Colonic mucosa (tissue), 4 donors: ENCODE measurements at places on chromosomes 16 and 17. TPM values are rescaled to one million over a fixed set of nuclear protein-coding genes. Genes with fewer than 3 reads are reported as not detected.

Gene CASKIN2
- 28.6 TPM for total RNA-seq

Gene GRN
- 343 TPM for total RNA-seq

Gene IL17C
- not detected for total RNA-seq

Gene HCRT
- total RNA-seq: not detected

Gene GFER
- total RNA-seq: 76.6 TPM

Gene OR3A3
- total RNA-seq: not detected

Gene TTYH2
- 0.86 TPM for total RNA-seq

Gene TBC1D3C
- total RNA-seq: not detected

Gene HSDL1
- total RNA-seq: 10.7 TPM

Gene CLEC19A
- total RNA-seq: not detected

Gene TBC1D26
- not detected for total RNA-seq

Gene UTS2R
- not detected for total RNA-seq

Gene GLP2R
- 4.8 TPM for total RNA-seq

Gene P2RX5
- 0.93 TPM for total RNA-seq

Gene ZG16
- 758 TPM for total RNA-seq

Gene BRICD5
- 7.7 TPM for total RNA-seq

Gene CXCL16
- 41.8 TPM for total RNA-seq

Gene LRRC37A2
- total RNA-seq: 7.7 TPM

Gene POLDIP2
- total RNA-seq: 132 TPM

Gene CHTF8
- total RNA-seq: 143 TPM

Gene STX1B
- 0.35 TPM for total RNA-seq

Gene HS3ST3A1
- 0.91 TPM for total RNA-seq

Gene SALL1
- total RNA-seq: 1.7 TPM

Gene TEKT5
- total RNA-seq: 0.82 TPM

Gene CRISPLD2
- 37.9 TPM for total RNA-seq

Gene ADAD2
- not detected for total RNA-seq

Gene FOXL1
- 2.5 TPM for total RNA-seq

Gene SLC9A5
- 2.1 TPM for total RNA-seq

Gene CD300LB
- total RNA-seq: 0.69 TPM

Gene MYH13
- not detected for total RNA-seq

Gene SLC35G6
- not detected for total RNA-seq

Gene TBC1D28
- not detected for total RNA-seq

Gene GAN
- 21.5 TPM for total RNA-seq

Gene PRAC1
- total RNA-seq: 328 TPM

Gene SMIM5
- total RNA-seq: 5.1 TPM

Gene GNAO1
- 10.8 TPM for total RNA-seq

Gene CACNG1
- not detected for total RNA-seq

Gene ZNF385C
- 0.20 TPM for total RNA-seq

Gene ANKRD40CL
- 54.5 TPM for total RNA-seq

Gene AANAT
- total RNA-seq: not detected

Gene HOXB8
- total RNA-seq: 7.4 TPM

Gene GH1
- not detected for total RNA-seq

Gene EXOC3L1
- 2.3 TPM for total RNA-seq

Gene CACNG4
- total RNA-seq: 0.35 TPM

Gene CIBAR2
- total RNA-seq: 0.32 TPM

Gene TGFB1I1
- 34.2 TPM for total RNA-seq

Gene KRTAP4-5
- not detected for total RNA-seq

Gene CTRB2
- total RNA-seq: 29.1 TPM

Gene CLN3
- 123 TPM for total RNA-seq

Gene SRL
- total RNA-seq: 0.82 TPM

Gene CCL22
- total RNA-seq: 1.7 TPM

Gene FTO
- 38.3 TPM for total RNA-seq

Gene MYH2
- not detected for total RNA-seq

Gene CCL5
- 4.4 TPM for total RNA-seq
